ENCODE measurements at places on chromosomes 13 and 19.

GRCh38 chr13:59780058-59780457 lies 383.7 kb downstream of the DIAPH3 start:
- no peak for DNase-seq

- no peak for DNase-seq
These were observed 14.3 kb downstream of the IGSF23 start for GRCh38 chr19:44627631-44628030.

DNA sequence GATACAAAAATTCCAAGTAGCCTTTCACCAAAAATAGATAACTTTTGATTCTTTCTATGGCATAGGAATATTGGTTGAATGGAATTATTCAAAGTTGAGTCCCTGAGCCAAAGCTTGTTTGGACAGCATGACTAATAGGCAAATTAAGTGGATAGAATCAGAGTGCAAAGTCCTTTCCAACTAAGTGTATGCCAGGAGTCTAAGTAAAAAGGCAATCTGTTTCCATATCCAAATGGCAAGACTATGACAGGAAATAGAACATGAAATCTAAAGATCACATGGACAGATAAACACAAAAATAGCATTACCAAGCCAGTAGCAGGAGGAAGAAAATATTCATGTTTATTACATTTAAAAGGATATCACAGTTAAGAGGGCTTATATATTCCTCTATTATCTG lies 804.6 kb downstream of the SLITRK6 start:
- DNase-seq: no peak

DNA sequence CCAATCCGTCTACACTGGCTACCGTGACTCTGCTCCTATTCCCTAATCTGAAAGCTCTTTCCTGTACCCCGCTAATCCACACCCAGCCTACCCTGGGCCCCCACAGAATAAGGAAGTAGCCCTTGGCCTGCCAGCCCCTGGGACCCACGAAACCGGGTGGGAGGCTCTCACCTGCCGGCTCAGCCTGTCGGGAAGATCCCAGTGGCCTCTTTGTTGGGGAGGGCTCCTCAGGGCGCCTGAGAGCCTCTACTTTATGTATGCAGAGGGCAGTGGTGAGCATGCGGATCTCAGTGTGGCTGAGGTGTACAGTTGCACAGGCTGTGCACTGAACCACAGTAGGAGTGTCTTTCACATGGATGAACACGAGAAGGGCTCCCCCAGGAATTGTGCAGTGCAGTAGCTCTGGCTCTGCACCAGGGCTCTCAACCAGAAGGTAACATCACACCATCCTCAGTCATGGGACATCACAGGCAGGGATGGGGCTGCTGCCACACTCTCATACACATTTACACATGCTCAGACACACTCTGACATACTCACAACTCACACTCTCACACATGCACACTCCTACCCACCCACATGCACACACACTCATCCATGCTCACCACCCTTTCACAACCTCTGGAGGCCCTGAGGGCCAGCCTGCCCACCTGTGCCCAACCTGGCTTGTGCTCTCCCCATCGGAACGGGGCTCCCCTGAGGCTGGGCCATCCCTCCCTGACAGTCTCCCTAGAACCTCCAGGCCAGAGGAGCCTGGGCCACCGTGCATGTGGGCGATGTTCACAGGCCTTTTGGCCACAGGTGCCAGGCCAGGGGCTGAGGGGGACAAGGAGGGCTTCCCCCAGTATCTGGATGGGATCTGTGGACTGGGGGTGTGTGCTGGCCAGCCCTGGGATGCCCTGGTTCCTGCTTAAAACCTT lies 135.0 kb downstream of the URI1 start:
- DNase-seq: no peak

- no peak for DNase-seq
These were observed 177.5 kb downstream of the DCLK1 start for GRCh38 chr13:35953537-35954206.

DNA sequence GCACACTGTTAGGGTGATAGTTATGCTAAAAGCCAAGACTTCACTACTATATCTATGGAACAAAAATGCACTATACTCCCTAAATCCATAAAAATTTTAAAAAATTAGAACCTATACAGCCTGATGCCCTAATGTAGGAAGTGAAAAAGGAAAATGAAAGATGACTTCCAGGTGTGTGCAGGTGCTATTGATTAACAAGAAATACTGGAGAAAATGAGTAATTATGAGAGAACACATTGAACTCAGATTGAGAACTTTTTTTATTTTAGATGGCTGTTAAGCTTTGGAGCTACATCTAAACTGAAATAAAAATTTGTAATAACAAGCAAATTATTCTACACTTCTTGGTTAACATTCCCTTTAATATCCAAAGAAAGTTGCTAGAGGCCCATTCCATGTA lies 1015.7 kb downstream of the PCDH9 start:
- DNase-seq: no peak

DNA sequence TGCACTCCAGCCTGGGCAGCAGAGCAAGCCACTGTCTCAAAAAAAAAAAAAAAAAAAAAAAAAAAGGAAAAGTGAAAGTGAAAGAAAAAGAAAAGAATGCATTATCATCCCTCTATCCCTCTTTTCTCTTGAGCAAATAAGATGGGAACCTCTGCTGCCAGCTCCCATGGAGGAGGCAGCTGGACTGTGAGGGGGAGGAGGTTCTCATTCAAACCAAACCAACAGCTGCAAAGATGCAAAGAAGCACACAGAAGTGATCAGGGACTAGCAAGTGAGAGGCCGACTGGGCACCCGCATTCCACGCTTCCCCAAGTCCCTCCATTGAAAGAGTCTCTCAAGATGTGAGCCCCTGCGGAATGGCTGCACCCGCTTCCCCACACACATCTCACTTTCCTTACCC lies 63.5 kb downstream of the TSHZ3 start:
- no peak for DNase-seq

DNA sequence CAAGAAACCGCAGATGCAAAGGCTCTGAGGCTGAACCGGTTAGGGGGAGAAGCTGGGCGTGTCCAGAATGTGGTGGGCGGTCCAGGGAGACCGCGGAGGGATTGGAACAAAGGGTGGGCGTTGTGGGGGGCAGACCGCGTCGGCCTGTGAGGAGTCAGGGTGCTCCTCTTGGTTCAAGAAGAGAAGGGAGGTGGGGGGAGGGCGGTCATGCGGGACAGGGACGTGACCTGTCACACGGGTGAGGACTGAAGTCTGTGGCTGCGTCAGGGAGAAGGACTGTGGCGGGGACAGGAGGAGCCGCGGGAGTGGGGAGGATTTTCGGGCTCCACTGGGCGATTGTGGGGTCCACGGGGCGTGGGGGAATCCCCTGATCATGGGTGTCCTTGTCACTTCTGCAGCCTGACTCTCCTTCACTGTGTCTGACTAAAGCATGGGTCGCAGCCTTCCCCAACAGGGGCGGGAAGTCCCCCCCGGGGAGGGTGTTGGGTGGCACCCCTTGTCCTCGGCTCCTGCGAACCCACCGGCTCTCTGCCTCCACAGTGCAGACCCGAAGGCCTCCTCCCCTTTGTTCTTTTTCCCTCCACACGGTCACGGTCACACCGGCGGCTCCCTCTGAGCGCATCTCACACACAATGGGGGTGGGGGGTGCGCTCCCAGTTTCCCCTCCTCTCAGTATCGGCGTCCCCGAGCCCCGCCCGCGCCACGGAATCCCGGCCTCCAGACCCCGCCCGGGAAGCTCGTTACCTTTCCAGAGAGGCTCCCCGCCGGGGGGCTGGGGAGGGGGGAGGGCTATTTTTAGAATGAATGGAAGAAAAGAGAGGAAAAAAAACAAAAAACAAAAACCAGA lies 16.4 kb upstream of the KCNN1 start:
- DNase-seq: no peak

DNA sequence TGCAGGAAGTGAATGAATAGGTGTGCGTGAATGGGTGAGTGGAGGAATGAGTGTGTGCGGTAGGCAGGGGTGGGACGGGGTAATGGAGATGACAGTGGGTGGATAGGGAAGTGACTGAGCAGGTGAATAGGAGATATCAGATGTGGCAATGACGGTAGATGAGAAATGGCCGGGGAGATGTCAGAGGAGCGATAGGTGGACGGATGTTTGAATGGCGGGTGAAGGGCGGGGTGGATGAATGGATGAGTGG lies 1.5 kb downstream of the TTC9B start:
- no peak for DNase-seq

DNA sequence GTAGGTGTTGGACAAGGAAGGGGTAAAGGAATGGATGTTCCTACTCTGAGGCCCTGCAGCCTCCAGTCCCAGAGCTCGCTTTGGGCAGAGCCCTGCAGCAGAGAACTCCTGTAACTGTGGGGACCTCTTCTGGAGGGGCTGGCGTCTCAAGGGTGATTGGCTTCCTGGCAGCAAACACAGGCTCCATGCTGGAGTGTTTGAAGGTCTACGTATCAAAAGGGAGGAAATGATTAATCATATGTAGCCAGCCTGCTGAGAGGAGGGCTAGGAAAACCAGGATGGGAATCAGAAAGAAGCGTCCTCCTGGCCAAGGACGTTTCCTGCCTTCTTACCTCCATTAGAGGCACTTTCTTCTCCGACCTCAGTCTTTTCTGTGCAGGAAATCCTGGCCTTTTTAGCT lies 208.5 kb downstream of the TSHZ3 start:
- no peak for DNase-seq

DNA sequence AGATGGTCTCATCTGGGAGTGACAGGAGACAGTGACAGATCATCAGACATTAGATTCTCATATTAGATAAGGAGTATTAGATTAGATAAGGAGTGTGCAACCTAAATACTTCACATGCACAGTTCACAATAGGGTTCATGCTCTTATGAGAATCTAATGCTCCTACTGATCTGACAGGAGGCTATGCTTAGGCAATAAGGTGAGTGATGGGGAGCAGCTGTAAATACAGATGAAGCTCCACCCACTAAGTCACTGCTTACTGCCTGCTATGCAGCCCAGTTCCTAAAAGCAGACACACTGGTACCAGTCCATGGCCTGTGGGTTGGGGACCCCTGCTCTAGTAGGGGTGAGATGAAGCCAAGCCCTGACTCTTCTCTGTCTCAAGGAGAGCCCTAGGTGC lies 10.0 kb upstream of the IGFL3 start:
- no peak for DNase-seq

DNA sequence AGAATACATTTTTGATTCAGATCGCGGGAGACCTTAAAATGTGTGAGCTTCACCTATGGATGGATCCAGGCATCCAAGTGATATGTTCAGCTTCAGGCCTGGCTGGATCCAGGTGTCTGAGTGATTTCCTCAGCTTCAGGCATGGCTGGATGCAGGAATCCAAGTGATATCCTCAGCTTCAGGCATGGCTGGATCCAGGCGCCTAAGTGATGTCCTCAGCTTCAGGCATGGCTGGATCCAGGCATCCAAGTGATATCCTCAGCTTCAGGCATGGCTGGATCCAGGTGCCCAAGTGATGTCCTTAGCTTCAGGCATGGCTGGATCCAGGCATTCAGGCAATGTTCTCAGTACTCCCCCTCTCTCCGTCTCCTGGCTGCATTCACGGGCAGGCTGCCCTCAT lies 60.7 kb downstream of the KCNC3 start:
- no peak for DNase-seq

DNA sequence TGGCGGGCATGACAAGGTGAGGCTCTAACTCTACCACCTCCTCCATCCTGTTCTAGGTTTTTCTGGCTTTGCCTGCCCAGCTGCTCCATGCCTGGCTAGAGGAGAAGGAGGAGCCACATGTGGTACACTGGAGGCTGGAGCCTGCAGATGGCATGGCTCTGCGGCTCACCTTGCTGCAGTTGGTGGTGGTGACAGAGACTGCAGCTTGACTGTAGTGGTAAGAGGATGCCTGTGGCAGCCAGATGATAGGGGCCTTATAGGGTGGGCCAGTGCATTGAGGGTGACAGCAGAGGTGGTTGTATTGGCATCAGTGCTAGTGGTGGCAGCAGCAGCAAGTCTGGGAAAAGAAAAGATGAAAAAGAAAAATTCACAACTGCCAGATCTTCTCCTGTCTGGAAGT lies 146.2 kb downstream of the TNFRSF19 start:
- DNase-seq: no peak

DNA sequence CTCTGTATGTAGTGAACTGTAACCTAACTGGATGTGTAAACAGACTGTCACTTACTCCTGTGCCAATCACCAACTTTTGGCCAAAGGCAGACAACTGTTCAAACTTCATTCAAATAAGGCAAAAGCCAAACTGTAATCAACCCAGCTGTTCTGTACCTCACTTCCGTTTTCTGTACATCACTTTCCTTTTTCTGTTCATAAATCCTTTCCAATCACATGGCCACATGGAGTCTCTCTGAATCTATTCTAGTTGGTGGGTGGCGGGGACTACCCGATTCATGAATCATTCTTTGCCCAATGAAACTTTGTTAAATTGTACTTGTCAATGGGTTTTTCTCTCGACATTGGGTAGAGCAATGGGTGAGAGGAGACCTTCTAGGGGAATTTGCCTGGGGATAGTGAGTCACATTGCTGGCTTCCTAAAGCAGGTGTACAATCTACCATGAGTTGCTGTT lies 178.3 kb upstream of the RFC3 start:
- DNase-seq: no peak

DNA sequence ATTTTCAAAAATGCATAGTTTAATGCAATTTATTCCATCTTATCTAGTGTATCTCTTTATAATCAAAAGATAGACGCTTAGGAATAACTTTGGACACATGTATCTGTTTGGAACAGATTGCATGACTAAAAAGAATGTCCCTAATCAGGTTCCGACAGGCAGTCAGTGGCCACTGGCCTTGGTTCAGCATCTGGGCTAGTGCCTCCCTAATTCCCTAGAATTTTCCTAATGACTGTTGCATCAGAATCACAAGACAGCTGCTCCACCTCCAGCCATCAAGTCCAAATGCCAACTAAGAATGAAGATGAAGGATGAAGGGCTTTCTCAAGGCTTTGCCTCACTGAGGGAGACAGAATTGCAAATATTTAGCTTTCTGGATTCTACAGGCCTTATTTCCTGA lies 173.8 kb downstream of the EFNB2 start:
- no peak for DNase-seq

DNA sequence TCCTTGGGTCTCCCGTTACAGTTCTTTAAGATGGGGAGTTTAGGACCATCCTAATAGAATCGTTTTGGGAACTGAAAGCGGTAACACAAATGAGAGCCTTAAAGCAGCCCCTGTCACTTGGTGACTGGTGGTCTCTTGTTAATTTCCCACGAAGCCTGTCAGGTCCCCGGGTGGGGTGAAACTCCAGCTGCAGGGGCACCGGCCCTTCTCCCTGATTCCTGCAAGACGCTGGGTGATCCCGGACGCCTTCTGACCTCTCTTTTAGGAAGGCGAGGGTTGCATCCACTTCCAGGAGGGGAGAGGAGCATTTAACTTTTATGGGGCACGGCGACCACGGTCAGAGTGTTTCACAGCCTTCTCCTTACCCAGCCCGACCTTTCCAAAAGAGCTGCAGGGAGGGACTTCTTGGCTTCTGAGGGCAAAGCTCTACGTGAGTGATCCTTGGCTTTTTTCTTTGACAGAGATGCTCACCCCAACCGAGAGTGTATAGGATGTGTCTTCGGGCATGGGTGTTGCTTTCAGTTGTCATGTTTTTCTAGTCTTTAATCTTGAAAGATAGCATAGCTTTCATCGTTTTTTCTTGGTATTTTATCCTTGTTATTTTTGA lies 688 bp downstream of the ZNF225 start:
- DNase-seq: no peak

GRCh38 chr13:90717451-90717936 lies 630.0 kb upstream of the MIR17HG start:
- DNase-seq: no peak

All from activated naive CD8-positive, alpha-beta T cell treated with anti-CD3 and anti-CD28 coated beads, Interleukin-2, amount 50 U/mL, for 16 hours (primary cell).